Neural crest cell (in vitro differentiated cells): ENCODE measurements at places on chromosomes 3 and 15. TPM values are rescaled to one million over a fixed set of nuclear protein-coding genes. Genes with fewer than 3 reads are reported as not detected.

Gene STRA6
- 138 and 146 TPM in 2 replicates for total RNA-seq

GRCh38 chr3:158486200-158486599, 84.8 kb upstream of the MLF1 start:
- no peak overlapping the region for H3K4me3 ChIP-seq
- H3K27ac ChIP-seq = no peak overlapping the region
- no peaks in the 10 kb centered on the region for H3K27me3 ChIP-seq
- peaks cover 4% of the 10 kb centered on the region for H3K4me1 ChIP-seq
- H3K36me3 ChIP-seq = no peaks in the 10 kb centered on the region

DNA sequence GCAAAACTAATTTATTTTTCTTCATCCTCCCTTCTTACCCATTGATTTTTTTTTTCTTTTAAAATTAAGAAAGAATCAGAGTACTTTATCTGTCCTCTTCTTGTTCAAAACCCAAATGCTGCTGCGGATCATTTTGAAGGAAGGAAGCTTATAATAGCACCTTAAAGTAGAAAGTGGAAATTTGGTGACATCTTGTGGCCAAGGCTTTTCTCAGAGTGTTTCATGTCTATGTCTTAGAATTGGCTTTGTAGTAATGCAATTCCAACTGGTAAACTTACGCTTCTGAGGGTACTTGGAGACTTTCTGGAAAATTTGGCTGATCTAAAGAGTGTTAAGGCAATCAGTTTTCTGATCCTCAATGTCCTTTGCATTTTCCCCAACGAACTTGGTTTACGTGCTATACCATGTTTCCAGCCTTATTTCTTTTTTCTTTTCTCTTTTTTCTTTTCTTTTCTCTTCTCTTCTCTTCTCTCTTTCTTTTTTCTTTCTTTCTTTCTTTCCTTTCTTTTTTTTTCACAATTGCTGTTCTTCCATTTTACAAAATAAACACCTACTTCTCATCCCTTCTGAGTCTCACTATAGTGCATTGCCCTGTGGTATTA, 30.7 kb downstream of the C3orf38 start:
- H3K36me3 ChIP-seq = peaks cover 15% of the 10 kb centered on the region
- no peak overlapping the region for H3K27ac ChIP-seq
- H3K4me3 ChIP-seq = no peak overlapping the region
- no peaks in the 10 kb centered on the region for H3K27me3 ChIP-seq

Gene LHFPL4
- total RNA-seq = 0.84 and 1.4 TPM in 2 replicates

GRCh38 chr3:161893972-161894371, 397.4 kb downstream of the OTOL1 start:
- H3K4me3 ChIP-seq = no peak overlapping the region
- H3K27me3 ChIP-seq = no peaks in the 10 kb centered on the region
- H3K36me3 ChIP-seq = no peaks in the 10 kb centered on the region
- H3K27ac ChIP-seq = no peak overlapping the region
